Forelimb muscle (tissue), 1 donor: ENCODE measurements at places on chromosomes 2 and 18. TPM values are rescaled to one million over a fixed set of nuclear protein-coding genes. Genes with fewer than 3 reads are reported as not detected.

- no peak for DNase-seq
Observed at GRCh38 chr2:204264621-204265140, 280.6 kb upstream of the PARD3B start.

DNA sequence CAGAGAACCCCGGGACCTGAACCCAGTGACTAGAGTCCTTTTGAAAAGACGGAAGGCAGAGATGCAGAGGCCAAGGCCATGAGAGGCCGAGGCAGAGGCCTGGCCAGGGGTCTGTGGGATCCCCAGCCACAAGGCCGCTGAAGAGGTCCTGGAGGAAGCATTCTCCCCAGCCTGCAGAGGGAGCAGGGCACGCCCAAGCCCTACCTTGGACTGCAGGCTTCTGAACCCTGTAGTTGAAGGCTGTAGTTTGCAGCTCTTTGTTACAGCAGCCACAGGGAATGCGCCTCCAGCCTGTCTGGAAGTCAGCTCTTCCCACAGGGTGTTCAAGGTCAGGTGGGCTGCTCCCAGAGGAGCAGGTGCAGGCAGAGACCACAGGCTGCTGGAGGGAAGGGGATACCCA is 22.1 kb upstream of the PXDN start:
- no peak for DNase-seq

GRCh38 chr2:129492548-129492947 is 486.9 kb upstream of the RAB6C start:
- no peak for DNase-seq

DNA sequence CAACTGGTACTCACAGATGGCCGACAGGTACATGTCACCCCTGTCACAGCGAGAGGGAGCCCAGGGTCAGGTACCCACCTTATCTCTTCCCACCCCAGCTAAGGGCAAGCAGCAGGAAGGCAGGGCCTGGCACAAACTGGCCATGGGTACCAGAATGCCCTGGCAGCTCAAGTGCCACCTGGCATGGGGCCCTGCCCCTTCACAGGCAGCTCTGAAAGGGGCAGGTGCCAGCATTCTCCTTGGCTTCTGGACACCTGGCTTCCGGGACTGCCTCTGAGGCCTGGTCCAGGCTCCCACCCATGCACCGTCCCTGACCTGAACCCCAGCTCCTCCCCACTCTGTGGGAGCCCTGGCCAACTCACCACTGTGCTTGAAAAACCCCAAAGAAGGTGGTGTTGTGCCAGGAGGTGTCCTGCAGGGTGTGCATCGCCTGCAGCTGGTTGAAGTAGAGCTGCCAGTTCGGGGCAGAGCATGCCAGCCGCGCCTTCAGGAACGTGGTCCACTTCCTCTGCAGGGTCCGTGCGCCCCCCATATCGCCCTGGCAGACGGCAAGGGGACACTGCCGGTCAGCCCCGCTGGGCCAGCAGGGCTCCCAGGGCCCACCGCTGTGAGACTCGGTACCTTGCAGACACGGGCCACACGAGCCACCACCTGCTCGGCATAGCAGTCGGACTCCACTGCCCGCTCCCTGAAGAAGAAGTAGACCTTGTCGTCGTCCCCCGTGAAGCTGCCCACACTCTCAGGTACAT is 5.4 kb downstream of the SEMA4C start:
- no peak for DNase-seq

DNA sequence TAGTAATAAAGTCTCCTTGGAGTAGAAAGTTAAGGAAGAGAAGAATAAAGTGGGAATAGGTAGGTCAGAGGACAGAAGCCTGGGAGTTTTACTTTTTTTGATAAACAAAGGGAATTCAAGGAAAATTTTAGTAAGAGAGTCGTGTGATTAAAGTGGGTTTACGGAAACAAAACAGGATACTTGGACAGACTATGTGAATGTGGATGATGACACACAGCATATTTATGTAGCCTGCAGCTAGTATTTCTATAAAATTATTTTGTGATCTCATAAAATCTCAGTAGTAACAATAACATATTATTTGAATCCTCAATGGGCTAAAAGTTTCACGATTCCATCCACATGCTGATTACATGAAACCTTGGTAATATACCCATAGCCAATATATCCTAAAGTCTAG is 450.7 kb upstream of the PIK3C3 start:
- no peak for DNase-seq

DNA sequence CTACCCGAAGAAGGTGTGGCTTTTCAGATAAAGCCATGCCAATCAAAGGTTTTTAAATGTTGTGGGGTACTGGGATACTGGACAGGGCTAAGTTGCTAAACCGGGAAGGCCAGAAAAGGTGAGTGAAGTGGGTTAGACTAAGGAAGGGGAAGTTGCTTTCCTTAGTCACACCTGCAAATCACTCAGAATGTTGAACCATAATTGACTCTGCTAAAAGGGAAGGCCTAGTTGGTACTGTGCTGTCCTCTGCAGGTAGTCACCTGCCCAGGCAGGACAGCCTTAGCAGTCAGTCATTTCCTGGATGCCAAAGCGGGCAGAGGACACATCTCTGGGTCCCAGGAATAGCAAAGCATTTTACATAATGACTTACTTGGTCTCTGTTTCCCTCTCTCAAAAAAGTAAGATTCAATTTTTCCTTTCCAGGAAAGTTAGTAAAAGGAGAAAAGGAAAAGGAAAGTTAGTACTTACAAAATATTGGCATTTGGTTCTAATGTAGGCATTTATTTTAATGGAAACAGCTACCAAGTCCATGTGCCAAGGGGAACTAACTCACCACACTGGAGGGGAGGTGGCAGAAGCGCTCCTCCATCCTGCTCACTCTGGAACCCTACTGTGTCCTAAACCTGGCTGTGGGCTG is 60.3 kb downstream of the RFTN2 start:
- DNase-seq, result no peak

- no peak for DNase-seq
Observed at GRCh38 chr2:112798979-112799975, 15.0 kb upstream of the IL1A start.

DNA sequence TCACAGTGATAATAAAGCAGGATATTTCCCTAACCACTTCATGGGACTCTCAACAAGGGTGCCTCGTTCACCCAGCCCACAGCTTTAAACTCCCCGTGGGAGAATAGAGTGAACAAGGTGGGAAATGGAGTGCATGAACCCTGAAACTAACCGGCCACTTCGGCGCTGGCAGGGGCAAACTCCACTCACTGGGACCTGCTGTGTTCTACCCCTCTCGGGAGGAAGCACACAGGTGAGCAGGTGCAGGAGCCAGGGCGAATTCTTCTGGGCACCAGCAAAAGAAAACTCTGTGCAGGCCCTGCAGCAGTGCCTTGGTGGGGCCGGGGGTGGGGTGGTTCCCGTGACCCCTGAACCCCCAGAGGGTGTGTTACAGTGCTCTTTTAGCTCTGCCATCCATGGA is 2029.1 kb upstream of the LRRTM1 start:
- DNase-seq, result no peak

GKN1 gene
- not detected for polyA plus RNA-seq

FBXO15 gene
- polyA plus RNA-seq, result 1.9 TPM

L3MBTL4 gene
- polyA plus RNA-seq, result 1.4 TPM

SRBD1 gene
- 9.2 TPM for polyA plus RNA-seq

FAM237A gene
- polyA plus RNA-seq, result not detected
